ENCODE measurements at places on chromosomes 6 and 20.

DNA sequence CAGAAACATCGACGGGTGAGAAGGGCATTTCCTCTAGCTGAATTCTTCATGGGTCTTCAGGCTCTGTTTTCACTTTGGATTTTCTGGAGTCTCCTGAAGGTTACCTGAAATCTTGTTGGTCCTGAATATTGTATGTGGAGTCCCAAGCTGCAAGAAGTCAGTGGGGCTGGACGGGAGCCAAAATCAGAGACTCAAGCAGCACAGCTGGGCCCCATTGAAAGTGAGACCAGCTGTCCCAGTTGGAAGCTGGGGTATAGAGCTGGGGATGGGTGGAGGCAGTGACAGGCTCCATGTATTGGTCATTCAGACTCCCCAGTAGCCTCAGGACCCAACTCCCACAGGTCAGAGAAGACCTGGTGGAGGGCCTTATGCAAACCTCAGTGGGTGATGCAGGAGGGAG is 111.3 kb upstream of the MLN start:
- DNase-seq = no peak

GRCh38 chr6:87921034-87921433 is 126.6 kb upstream of the SPACA1 start:
- no peak for DNase-seq

DNA sequence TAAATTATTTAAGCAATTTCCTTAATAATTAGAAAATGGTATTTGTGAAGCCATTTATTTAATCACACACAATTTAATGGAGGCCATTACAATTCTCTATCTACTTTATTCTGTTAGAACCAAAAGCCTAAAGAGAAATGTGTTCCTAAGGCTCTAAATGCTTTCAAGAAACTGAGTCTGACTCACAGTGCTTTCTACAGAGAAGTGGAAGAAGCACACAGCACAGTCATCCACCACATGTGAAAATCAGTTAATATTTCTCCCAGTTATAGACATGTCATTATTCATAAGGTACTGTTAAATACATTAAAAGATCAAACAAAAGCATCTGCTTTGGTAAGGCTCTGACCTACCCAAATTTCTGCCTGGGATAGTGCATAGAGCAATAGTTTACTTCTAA is 214.4 kb downstream of the ALDH8A1 start:
- no peak for DNase-seq

- no peak for DNase-seq
These were observed 327.5 kb upstream of the JAG1 start for GRCh38 chr20:11001302-11001701.

- DNase-seq = no peak
These were observed 145.1 kb upstream of the PLN start for GRCh38 chr6:118403036-118403435.

- DNase-seq = no peak
These were observed 10.7 kb downstream of the SLC22A1 start for GRCh38 chr6:160132297-160132637.

- no peak for DNase-seq
These were observed 1958.5 kb upstream of the DEFB115 start for GRCh38 chr20:29298759-29299613.

DNA sequence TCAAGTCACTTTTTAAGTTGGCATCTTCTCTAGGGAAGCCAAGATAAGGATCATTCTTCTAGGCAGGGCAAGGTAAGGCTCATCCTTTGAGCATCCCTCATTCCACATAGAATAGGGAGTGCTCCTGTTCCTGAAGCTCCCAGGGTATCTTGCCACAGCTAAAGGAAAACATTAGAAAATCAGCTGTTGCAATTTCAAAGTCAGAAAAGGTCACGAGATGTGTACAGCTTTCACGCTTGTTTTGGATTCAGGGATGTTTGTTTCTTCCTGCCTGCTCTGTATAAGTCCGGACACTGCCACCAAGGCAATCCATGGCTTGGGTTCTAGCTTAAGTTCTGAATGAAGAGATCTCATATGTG is 153.2 kb downstream of the SH3BGRL2 start:
- no peak for DNase-seq

DNA sequence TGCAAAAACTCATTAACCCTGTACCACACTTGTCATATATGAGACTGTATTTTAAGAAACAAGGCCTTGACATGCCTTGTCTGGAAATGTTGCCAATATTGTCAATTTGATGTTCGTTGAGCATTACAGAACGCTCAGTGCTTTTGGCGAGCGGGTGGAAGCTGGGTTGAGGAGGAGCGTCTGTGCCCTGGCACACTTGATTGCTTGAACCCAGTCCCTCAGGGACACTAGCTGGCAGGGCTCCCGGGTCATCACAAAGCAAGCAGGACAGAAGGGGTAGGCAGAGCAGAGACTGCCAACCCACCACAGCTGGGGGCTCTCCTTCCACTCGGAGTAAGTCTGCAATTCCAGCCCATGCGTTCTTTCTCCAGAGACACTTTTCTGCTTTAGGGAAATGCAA is 286.3 kb downstream of the KHDC1L start:
- DNase-seq = no peak

- no peak for DNase-seq
These were observed 10.1 kb upstream of the PYGB start for GRCh38 chr20:25237610-25238318.

DNA sequence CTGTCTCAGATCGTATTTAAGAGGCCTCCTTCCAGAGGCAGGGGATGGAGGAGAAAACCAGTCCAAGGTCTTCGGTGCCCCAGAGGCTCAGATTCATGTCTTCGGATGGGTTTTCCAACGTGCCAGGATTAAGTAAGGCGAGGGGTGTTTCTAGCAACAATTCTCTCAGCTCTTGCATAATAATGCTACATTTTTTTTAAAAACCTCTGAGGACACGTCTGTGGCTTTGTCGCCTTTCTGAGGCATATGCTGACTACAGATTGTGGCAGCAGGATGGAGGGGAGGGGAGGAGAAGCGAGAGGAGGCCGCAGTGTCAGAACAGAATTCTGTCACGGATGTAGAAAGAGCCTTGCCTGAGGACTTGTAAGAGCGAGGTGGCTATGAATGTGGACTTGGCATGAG is 17.7 kb upstream of the CCDC167 start:
- peak; percentile 56 for DNase-seq

DNA sequence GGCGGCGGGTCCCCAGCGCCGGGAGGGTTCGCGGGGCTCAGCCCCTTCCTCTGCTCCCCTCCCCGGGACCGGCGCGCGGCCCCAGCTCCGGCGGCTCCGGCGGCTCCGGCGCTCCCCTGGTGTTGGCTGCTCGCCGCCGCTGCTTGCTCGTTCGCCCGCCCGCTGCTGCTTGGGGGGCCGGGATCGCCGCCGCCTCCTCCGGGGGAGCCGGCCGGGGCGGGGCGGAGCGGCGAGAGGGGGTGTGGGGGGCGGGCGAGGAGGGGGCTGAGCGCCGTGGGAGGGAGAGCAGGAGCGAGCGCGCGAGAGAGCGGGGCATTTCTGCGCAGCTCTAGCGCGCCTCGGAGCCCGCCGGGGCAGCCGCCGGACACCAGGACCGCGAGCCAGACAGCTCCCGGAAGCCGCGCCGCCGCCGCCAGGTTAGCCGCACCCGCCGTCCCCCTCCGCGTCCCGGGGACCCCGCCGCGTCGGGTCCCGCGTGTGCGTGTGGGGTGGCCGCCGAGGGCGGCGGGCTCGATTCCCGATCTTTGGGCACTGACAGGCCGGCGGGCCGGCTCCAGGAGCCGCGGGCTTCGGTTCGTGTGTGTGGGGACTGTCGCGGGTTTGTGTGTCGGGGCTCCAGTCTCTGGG is 62.0 kb upstream of the EPB41L1 start:
- DNase-seq = no peak

- no peak for DNase-seq
These were observed 48.9 kb upstream of the EPHA7 start for GRCh38 chr6:93468291-93468690.

DNA sequence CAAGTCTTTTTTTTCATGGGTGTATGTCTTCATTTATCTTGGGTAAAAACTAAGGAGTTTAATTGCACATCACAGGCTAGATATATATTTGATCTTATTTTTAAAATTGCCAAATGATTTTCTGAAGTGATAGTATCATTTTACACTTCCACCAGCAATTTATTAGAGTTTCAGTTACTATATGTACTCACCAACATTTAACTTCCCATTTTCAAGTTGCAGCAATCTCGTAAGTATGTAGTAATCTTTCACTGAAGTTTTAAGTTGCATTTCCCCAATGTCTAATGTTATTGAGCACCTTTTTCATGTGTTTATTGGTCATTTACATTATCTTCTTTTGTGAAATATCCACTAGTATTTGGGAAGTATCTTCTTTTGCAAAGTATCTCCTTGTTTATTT is 277.4 kb upstream of the CNR1 start:
- DNase-seq = no peak

- DNase-seq = no peak
These were observed 48.1 kb upstream of the SMLR1 start for GRCh38 chr6:130778946-130779657.

GRCh38 chr6:23106951-23107350 is 537.6 kb downstream of the HDGFL1 start:
- DNase-seq = no peak

DNA sequence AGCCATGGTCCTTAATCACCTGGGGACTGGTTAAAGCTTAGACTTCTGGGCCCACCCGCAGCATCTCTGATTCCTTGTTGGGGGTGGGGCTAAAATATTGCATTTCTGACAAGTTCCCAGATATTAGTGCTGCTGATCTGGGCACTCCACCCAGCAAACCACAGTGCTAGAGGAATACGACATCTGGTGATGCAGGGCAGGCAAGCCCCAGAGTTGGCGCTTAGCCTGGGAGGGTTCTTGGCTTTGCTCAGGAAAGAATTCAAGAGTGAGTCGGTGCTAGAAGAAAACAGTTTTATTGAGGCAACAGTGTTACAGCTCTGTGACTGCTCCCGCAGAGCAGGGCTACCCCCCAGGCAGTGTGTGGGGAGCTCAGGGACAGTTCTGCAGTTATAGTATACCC is 210.7 kb downstream of the TFAP2C start:
- DNase-seq = no peak

DNA sequence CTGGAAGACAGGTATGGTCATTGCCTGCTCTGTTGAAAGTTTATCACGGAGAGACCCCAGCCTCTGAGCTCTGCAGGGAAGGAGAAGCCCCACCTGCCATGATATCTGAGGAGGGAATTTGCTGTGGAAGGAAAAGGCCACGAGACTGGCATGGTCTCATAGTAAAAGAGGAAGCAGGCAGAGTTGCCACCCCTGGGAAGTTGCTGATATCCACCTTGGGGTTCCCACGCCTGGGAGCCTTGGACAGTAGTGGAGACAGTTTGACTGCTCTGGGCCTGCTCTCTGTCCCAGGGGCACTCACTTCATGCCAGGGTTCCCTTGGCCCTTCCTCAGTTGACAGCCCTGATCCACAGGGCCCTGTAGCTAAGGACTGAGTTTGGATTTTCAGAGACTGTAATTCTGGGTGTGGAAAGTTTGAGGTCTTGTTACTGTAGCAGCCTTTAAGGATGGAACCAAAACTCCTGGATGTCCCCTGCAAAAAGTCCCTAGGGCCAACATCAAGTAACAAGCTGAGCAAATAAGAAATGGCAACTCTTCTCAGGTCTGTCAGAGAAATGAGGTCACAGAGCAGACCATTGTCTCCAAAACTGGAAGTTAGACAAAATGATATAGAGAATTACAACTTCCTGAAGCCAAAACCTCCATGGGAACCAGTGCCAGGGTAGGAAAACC is 6.9 kb upstream of the SIRPB1 start:
- no peak for DNase-seq

- DNase-seq = peak; percentile 43
These were observed at the start of gene SRXN1 for GRCh38 chr20:653110-653589. TSS of gene SRXN1 (minus strand) at chr20:653200. CDS start at chr20:653185, 15 bp downstream.

GRCh38 chr6:55643861-55644260 is 64.9 kb upstream of the HMGCLL1 start:
- DNase-seq = no peak

DNA sequence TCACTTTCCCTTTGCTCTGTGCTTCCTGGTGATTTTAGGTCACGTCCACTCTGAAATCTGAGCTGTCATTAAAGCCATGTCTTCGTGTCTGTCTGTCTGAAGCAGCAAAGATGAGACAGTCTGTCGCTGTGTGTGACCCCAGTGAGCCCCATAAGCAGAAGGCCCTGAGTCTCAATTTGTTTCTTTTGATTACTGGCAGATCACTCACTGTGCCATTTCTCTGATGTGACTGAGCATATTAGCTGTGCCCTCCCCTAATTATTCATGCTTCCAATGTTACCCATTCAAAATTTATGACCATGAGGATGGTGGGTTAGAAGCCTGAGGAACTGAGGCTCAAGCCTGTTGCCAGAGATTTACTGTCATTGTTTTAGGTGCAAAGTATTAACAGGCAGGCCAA is 117.6 kb downstream of the PLCB1 start:
- no peak for DNase-seq

GRCh38 chr6:25366903-25367545 is 87.8 kb downstream of the CARMIL1 start:
- no peak for DNase-seq

DNA sequence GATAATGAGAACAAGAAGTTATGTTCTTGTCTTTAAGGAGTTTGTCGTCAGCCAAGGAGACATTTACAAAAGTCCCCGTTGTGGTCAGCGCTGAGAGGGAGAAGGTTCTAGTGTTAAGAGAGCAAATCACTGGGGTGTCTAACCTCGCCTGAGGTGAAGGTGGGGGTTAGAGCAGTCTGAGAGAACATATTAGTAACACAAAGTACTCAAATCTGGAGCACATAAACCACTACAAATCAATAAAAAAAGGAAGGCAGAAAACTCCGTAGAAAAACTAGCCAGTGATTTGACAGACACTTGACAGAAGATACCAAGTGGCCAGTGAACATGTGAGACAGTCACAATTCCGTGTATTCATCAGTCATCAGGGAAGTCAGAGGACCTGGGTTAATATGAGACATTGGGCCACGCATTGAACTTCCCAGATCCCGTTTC is 45.4 kb downstream of the CDS2 start:
- no peak for DNase-seq

DNA sequence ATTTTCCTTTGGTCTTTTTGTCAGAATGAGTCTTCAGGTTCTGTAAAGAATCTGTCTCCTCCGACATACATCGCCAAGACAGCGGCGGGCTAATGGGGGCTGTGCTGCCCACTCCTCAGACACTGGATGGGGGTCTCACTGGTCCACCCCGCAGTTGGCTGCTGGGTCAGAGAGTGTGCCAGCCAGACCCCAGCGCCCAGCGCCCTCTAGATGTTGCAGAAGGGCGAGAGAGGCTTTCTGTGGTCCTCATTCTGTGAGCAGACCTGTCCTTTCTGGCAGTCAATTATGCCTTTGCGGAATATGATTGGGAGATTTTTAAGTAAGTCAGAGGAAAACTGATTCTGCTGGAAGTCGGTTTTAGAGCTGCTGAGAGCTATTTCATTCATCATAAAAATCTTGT is 7.8 kb upstream of the CCR6 start:
- no peak for DNase-seq

All from stimulated activated CD8-positive, alpha-beta memory T cell treated with anti-CD3 and anti-CD28 coated beads, Interleukin-4, amount 100 ng/mL, for 1 hour (primary cell).